Mesothelial cell of epicardium (in vitro differentiated cells): ENCODE measurements at places on chromosomes 3 and 15.

DNA sequence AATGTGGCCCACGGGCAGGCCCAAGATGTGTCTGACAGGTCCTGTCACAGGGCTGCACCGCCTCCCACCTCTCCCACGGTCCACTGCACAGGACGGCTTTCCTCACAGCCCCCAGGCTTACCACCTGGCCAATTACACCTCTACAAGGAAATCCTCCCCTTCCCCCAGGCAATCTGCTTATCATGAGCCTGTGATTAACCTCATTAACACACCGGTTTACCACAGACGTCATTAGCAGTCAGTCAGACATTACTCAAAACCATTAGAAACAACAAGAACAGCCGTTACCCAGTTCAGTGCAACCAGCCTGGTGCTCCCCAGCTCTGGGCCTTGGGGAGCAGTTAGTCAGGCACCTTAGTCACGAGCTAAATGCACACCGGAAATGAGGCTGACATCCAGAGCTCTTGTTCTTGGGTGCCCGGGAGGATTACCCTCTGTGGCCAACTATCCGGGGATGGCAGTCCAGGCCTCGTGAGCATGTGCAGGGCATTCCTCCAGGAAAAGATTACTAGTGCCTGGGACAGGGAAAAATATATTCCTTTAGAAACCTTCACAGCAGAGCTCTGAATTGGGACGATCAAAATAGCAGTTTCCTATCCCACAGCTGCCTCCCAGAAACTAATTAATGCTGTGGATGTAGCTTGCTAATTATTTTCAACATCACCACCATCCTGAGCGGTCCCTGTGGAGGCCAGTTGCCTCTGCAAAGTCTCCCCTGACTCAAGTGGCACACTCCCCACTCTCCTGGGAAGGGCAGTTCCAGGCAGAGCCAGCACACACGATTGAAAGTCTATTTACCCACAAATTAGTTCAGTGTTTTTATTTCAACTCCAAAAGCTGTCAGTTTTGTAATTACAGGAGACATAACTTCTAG lies 117.4 kb upstream of the ZBED2 start:
- DNase-seq: no peak

DNA sequence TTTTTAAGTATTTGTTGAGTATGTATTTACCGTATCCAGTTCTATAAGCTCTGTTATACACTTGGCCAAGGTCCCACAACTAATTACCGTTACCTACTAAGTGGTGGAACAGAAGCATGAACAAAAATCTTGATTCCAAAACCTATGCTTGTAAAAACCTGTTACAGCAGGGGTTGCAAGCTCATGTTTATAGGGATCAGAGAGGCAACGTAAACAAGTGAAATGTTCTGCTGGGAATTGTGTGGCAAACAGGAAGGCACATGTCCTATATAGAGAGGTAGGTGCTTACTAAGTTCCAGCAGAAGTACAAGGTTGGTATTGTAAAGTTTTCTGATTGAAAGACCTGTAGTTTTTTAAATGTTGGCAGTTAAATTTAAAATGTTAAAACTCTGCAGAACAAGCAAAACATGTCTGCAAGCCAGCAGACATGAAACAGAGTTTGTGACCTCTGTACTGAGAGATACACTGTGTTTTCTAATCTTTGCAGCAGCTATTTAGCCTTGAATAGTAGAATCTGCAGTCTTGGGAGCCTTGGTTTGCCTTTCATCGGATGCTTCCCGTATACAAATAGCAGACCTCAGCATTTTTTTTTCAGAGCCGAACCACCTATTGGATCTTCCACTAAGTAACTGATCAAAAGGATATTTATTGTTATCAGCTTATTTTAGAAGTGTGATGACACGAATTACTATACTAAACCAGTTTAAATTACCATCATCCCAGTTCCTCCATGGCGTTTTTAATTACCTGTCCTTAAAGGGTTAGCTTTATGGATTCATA lies 11.4 kb downstream of the IREB2 start:
- DNase-seq: no peak

DNA sequence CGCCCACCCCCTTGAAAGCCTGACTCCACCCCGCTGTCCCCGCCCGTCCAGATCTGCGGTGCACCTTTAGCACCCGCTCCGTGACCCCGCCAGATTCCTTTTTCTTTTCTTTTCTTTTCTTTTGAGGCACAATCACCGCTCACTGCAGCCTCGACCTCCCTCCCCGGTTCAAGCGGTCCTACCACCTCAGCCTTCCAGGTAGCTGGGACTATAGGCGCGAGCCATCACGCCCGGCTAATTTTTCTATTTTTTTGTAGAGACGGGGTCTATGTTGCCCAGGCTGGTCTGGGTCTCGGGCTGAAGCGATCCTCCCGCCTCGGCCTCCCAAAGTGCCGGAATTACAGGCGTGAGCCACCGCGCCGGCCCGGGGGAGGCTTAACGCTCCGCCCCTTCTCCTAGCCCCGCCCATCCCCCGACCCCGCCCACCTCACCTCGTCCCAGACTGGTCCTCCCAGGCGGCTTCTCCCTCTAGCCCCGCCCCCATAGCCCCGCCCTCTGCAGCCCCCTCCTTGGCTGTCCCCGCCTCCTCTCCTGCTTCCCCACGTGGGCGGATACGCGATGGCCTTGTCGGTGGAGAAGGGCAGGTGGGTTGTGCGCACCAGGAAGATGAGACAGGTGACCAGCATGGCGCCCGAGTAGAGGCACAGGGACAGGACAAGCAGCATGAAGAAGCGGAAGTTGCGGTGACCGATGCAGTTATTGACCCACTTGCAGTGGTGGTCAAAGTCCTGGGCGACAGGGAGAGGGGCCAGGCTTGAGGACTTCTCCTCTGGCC lies 3.2 kb downstream of the ZDHHC19 start:
- DNase-seq: no peak

- no peak for DNase-seq
Measured at GRCh38 chr3:179045719-179046402, 25.7 kb downstream of the ZMAT3 start.

GRCh38 chr3:143525408-143525807 lies 322.9 kb downstream of the SLC9A9 start:
- DNase-seq: no peak

GRCh38 chr15:42465520-42466259 lies 25.3 kb downstream of the ZNF106 start:
- DNase-seq: no peak

GRCh38 chr3:100402256-100402655 lies 917 bp downstream of the LNP1 start:
- no peak for DNase-seq

- DNase-seq: no peak
Measured at GRCh38 chr15:28903555-28903954, 17.8 kb downstream of the APBA2 start.

DNA sequence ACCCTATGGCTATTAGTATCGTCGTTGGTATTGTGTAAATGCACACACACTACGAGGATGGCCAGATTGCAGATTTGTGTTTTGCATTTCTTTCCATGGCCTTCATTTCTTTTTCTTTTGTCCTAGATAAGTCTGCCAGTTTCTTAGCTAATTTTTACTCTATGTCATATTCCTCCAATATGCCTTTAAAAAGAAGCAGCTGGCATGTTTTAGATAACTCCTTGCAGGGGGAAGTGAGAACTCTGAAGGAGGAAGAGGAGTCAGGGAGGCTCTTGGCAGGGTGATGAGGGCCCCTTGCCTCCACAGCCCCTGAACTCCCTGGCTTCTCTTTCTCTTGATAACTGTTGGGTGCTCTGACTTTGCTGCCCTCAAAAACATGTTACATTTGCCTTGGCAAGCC lies 244.0 kb downstream of the GABRG3 start:
- DNase-seq: no peak

DNA sequence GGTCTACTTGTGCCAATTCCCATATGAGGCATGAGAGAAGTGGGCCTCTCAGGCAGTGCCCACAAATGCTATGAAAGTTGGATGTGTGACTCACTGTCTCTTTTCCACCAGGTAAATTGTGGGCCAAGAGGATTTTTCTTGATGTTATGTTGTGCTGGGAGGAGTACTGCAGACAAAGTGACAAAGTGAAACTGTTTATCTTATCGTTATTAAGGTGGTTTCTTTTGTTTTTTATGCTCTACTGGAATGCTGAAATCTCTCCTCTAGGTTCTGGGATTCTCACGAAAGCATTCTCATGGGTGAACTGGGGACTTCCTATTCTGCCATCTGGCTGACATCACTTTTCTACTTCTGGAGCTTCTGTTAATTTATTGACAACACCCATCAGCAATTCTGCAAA lies 919.6 kb upstream of the EPHA6 start:
- no peak for DNase-seq

- DNase-seq: no peak
Measured at GRCh38 chr15:93983526-93983925, 247.8 kb upstream of the MCTP2 start.
